ENCODE measurements at places on chromosomes 1 and 21.
A peak's percentile ranks its signal among the peaks of the same experiment; 100 is the strongest.

DNA sequence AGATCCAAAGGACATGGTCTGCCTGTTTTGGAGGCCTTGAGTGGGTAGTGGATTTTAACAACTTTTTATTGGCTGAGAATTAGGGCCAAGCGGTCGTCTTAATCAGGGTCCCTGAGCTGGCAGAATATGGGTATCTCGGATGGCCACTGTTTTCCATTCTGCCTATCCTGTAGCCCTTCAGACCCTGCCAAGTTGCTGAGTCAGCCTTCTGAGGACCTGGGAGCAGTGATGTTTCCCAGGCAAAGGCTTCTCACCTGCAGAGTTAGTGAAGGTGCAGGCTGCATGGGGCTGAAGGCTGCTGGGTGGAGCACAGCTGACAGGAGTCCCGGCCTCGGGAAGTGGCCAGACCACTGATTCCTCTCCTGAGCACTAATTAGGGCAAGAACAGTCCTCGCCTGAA is 11.4 kb downstream of the RASSF5 start:
- DNase-seq, result no peak

GRCh38 chr1:22971161-22971560 is 1.5 kb downstream of the LACTBL1 start:
- DNase-seq, result no peak

GRCh38 chr1:75996196-75996595 is 64.0 kb upstream of the ASB17 start:
- no peak for DNase-seq

DNA sequence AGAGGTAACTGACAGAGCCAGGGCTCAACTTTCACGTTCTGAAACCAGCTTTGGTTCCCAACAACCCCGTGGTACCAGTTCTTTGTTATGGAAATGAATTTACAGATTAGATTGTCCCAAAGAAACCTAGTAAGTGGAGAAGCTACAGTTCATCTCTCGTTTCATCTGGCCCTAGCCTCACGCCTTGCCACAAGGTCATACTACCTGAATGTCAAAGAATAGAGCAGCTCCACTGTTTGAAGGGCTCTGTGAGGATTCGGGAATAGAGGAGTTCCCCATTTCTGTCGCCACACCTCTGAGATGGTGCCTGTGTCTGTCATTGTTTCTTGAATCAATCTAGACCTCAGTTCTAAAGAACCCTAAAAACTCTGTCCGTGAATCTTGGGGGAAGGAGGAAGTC is 15.0 kb upstream of the CDC42 start:
- no peak for DNase-seq

GRCh38 chr1:115329965-115330364 is 8.1 kb downstream of the NGF start:
- DNase-seq, result no peak

DNA sequence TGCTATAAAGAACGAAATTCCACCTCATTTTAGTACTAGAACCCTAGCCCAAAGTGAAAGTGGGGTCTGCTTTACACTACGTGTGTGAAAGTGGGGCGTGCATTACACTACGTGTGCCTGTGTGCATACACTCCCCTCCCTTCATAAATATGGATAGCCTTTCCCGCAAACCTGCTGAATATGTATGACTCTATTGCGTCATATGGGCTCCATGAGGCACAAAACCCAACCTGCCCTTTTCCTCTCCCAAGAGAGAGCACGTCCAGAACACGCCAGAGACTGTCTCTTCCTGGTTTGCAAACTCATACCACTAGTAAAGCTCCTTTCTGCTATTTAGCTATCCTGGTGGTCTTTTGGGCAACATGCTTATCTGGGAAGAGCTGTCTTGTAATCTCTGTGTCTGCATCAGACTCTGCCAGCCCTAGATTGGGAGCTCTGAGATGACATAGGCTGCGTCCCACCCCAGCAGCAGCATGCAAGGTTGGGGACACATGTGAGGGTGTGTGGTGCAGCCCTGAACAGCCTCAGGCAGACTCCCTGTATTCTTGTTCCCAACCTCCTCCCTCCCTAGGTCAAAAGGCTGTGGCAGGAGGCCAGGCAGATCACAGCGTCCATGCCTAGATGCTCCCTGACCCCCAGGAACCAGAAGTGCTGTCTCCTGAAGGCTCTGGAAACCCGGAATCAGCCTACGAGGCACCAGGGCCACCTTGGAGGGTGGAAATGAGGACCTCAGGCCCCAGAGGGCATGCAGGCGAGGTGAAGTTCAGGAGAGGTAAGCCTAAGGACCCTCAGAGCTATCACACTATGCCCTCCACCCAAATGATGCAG is 12.3 kb upstream of the PADI1 start:
- no peak for DNase-seq

- no peak for DNase-seq
Measured at GRCh38 chr1:58082596-58082995, 463.9 kb downstream of the OMA1 start.

GRCh38 chr1:170032531-170033280 is 41.8 kb downstream of the KIFAP3 start:
- DNase-seq, result no peak

DNA sequence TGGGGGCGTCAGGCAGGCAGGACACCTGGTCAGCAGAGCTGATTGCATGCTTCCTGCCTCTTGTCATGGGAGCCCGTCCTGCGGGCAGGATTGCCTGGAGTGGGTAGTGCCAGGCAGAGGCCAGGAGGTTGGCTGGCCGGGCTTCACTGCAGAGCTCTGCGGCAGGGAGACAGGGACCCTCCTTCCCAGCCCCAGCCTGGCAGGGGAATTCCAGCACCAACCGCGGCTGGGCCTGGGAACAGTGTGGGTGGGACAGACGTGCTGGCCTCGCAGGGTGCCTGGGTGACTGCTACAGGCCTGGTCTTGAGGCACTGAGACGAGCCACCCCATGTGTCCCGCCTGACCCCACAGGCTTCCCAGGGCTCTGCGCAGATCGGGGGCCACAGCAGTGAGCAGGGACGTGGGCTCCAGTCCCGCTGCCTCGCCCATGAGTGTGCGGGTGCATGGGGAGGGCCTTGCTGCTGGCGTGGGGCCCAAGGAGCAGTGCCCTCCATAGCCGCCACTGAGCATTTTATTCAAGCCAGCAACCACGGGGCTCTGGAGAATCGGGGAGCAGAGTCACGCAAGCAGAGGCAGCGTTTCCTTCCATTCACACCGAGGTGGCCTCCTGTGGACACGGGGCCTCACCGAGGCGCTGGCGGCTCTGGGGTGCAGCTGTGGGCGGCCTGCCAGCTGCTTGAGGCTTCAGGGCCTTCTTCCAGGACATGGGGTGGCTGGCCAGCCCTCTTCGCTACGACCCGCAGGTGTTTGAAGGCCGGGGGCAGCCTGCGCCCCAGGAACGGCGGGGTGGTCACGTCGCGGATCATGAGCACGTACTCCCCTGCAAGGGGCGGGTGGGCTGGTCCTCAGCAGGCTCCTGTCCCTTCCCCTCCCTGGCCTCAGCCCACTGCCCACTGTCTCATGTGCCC is 70.3 kb downstream of the MORN1 start:
- no peak for DNase-seq

DNA sequence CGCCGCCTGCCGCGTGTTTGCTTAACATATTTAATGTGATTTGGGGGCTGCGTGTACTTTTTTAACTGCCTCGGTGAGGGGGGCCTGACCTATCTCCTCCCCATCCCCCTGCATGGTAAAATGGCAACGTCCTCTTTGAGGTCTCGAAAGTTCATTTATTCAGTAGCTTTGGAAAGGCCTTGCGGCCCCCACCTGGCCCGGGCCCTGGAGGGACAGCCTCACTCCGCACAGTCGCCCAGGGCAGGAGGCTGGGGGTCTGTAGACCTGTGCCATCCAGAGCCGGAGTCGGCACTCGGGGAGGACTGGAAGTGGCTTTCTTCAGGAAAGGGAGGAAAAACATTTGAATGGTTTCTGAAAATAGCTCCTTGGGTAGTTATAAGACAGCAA is 38.0 kb upstream of the ACTRT2 start:
- DNase-seq, result no peak

DNA sequence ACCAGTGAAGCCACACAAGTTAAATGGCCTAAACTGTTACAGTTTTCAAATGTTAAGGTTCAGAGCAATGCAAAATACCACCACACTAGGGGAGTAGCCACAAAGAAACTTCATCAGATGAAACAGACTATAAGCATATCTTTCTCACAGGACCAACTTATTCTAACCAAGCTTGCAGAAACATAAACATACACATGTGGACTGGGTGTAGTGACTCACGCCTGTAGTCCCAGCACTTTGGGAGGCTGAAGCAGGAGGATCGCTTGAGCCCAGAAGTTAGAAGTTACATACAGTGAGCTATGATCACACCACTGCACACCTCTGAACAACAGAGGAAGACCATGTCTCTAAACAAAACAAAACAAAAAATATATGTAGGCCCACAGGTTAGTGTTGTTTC is 17.3 kb downstream of the WDR47 start:
- DNase-seq, result no peak

DNA sequence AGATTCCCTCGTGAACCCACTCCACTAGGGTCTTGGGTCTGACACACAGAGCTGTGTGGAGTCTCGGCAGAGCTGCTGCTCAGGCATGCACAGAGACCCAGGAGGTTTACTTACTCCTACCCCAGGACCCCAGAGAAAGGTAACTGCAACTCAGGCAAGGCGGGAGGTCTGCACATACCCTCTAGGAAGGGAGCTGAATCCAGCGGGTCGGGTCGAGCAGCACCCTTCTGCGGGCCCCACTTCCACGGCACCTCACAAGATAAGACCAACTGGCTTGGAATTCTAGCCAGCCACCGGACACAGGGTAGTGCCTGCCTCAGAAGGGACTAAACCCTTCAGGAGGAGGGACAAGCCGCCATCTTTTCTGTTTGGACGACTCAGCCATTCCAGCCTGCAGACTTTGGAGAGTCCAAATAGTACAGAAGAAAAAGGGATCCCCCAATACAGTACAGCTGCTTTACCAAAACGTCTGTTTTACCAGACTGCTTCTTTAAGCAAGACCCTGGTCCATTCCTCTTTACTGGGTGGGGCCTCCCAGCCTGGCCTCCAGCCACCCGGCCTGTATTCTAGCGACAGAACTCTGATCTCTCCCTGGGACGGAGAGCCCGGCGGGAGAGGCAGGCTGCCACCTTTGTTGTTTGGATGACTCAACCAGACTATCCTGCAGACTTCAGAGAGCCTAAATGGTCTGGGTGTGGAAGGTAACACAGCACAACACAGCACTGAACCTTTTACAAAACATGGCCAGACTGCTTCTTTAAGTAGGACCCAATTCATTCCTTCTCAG is 554.6 kb upstream of the BEND5 start:
- DNase-seq, result no peak

GRCh38 chr1:27872059-27872801 is at the start of gene THEMIS2:
TSS of gene THEMIS2 (plus strand) at chr1:27872544. CDS start at chr1:27872572, 28 bp downstream.
- peak; percentile 88 for DNase-seq

- no peak for DNase-seq
Measured at GRCh38 chr21:32951041-32951440, 74.7 kb upstream of the OLIG2 start.

GRCh38 chr1:229379846-229380245 is 37.0 kb upstream of the CCSAP start:
- no peak for DNase-seq

- DNase-seq, result no peak
Measured at GRCh38 chr1:116166011-116166571, 54.9 kb downstream of the MAB21L3 start.

GRCh38 chr1:19483261-19483660 is 2.1 kb downstream of the CAPZB start:
- no peak for DNase-seq

DNA sequence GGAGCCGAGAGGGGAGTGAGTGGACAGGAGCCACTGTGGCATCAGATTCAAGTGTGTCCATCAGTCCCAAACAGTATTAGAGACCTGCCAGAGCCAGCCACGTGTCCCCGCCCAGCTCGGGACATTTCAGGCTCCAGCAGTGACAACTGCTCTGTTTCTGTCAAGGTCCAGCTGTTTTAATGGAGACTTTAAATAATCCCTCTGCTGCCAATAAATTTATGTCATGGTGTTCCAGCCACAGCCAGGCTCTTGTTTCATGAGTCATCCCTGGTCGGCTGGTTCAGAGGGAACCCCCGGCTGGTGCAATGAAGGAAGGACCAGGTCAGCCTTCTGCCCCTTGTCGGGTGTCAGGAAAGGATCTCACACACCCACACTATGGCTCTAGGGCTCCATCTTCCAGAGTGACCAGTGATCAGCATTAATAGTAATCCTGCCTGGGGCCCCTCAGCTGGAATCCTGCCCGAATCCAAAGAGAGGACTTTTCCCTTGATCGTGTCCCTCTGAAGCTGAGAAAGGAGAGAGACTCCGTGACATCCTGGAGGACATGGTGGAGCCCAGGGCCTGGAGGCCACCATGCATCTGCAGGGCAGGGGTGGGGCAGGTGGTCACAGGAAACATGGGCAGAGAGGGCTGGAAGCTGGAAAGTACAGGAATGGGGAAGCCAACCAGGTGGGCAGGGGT is 197.3 kb downstream of the MATN1 start:
- peak; percentile 42 for DNase-seq

DNA sequence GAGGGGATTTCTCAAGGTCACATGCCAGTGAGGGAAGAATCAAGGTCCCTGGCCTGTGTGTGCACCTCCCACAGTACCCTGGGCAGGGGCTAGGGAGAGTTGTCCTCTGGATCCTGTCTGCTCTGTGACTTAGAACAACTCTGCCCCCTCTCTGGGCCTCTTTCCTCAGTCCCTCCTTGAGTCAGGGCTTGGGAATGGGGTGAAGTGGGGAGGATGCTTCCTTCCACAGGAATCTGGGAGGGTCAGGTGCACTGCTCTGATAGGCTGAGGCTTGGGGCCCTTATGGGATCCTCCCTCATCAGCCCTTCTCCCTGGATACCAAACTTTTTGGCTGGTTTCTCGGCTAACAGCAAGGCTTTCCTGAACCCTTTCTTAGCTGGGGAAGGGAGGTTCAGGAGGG is 2.5 kb downstream of the TRNP1 start:
- DNase-seq, result no peak

- DNase-seq, result peak; percentile 13
Measured at GRCh38 chr1:171985639-171986038, 144.3 kb downstream of the DNM3 start.

GRCh38 chr1:173768206-173768605 is 53.4 kb downstream of the KLHL20 start:
- no peak for DNase-seq

DNA sequence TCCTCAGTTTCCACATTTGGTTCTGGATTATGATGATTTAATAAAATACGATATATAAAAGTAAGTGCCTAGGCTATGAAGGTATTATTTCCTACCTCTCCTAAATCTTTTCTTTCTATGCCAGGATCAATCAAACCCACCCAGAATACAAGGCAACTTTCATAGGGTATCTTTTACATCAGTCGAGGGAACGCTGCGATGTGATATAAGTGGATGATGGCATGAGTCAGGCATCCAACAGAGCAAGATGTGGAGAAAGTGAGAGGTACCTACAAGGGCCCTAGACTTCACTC is 781 bp downstream of the TTLL7 start:
- no peak for DNase-seq

GRCh38 chr1:55081188-55081904 is 42.0 kb downstream of the PCSK9 start:
- DNase-seq, result no peak

DNA sequence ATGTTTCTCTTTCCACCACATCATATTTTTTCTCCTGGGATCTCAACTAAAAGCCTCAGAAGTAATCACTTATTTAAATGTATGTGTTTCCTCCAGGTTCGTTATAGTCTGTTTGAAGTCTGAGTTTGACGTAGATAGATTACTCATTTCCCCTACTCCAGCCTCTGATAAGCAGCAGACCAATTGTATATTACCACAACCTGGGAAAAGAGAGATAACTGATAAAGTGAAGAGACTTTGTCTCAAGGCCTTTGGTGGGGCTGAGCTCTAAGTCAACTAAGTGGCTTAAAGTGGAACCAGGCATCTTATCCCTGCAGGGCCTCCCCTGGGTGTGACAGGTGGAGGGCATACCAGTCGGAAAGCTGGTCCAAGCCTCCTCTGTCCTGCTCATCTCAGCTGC is 34.9 kb upstream of the CACNA1E start:
- DNase-seq, result no peak

GRCh38 chr1:112674986-112675727 is 698 bp downstream of the MOV10 start:
- peak; percentile 44 for DNase-seq
